ENCODE measurements at places on chromosomes 7 and 10.

- no peak for DNase-seq
Measured at GRCh38 chr7:286266-286665, 3.7 kb upstream of the FOXL3 start.

DNA sequence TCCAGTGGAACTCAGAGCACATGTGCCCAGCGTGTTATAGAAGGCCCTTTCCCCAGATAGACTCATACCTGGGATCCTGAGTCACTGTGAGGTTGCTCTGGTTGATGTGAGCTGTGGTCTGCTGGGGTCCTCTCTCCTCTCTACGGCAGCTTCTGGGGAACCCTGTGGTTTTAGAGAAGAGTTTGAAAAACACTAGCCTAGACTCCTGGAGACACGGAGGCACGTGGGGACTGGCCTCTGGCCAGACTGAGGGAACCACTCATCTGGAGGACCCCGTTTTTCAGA is 10.3 kb downstream of the ZNF775 start:
- DNase-seq, result no peak

- no peak for DNase-seq
Measured at GRCh38 chr7:77393261-77393660, 22.9 kb downstream of the GSAP start.

DNA sequence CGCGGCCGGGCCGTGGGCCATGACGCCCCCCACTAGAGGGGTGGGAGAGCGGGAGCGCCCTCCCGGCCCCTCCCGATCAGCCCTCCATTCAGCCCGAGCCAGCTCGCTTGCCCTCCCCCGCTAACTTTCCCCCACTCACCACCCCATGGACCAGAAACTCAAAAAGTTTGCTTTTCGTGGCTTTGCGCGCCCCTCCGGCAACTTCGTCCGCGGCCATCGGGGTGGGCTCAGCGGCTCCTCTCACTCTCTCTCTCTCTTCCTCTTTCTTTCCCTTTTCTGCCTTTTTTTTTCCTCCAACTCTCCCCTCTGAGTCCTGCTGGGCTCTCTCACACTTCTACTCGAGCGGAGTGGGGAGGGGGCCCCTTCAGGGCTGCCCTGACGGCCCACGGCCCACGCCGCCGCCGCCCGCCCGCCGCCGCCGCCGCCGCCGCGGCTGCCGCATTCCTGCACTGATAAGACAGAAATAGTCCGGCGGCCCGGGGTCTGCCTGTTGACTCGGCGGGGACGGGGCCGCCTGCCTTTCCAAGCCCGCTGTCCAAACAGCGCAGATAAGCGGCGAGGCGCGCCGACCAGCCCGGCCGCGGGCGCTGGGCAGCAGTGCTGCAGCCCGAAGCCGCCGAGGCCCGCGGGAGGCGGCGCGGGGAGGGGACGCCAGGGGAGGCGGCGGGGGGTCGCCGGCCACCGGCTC is at the start of gene SMARCD3:
Gene SMARCD3, minus strand, starts transcription at position 349 of the 688 bp plus-strand sequence. Its CDS starts 132 bp downstream, at position 217.
- no peak for DNase-seq
